ENCODE measurements at places on chromosomes 11 and 22.

DNA sequence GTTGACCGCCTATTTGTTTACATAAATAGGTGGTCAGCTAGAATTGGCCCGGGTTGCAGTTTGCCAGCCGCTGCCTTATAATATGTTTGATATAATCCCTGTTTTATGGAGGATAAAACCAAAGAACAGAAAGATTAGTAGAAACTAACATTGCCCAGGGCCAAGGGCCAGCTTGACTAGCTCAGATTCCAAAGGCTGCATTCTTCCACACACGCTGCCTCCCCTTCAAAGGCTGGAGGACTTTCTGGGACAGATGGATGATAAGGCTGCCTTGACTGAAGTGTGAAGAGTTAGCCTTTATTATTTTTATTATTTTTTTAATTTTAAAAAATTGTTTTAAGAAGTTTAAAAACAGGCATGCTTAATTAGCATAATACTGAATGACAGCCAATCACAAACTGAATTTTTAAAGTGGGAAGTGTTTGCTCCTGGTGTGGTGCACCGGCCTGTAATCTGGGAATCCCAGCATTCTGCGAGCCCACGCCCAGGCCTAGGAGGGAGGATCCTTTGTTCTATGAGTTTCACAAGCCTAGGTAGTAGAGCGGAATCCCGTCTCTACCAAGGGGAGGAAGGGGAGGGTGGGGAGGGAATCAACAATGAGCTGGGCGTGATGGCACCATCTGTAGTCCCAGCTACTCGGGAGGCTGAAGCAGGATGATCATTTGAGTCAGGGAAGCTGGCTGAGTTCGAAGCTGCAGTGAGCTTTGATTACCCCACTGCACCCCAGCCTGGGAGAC, 114.9 kb downstream of the NAV2 start:
- no peak for DNase-seq

DNA sequence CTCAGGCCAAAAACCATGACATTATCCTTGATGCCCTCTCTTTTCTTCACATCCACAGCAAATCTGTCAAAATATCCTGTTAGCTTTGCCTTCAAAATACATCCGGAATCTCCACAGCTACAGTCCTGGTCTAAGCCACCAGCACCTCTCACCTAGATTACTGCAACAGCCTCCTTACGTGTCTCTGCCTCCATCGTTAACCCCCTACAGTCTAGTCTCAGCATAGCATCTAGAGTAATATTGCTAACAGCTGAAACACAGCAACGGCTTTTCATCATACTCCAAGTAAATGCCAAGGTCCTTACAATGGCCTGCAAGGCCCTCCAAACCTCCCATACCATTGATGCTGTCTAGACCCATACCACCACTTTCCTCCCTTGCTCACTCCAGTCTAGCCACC, 4.4 kb downstream of the TSG101 start:
- no peak for DNase-seq

- no peak for DNase-seq
Observed at GRCh38 chr11:9251311-9251710, 13.8 kb downstream of the DENND5A start.

DNA sequence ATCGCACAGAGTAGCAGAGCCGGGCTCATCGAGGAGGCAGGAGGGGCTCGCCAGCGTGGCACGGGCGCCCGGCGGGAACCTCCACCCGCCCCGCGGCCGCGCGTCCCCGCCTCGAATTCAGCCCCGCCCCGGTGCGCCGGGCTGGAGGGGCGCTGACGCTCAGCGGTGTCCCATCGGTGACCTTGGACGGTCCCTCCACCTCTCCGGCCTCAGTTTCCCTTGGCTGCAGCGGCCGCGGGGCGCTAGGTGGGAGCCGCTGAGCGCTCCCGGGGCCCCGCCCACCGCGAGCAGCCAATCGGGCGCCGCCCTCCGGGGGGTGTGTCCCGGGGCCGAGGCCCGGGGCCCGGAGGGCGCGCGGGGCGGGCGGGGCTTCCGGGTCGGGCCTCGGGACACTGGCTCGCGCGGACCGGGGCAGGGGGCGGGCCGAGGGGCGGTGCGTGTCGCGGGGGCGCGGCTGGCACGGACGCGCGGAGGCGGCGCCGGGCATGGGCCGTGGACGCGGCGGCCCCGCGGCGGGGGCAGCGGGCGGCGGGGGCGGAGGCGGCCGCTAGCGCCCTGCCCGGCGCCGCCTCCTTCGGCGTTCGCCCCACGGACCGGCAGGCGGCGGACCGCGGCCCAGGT, at the start of gene PPARA:
PPARA (plus strand) TSS at position 493 of the 621 bp plus-strand sequence. CDS start 47,858 bp downstream, outside the sequence.
- peak; percentile 83 for DNase-seq

GRCh38 chr11:120170741-120171261, 32.9 kb upstream of the TRIM29 start:
- DNase-seq, result no peak

DNA sequence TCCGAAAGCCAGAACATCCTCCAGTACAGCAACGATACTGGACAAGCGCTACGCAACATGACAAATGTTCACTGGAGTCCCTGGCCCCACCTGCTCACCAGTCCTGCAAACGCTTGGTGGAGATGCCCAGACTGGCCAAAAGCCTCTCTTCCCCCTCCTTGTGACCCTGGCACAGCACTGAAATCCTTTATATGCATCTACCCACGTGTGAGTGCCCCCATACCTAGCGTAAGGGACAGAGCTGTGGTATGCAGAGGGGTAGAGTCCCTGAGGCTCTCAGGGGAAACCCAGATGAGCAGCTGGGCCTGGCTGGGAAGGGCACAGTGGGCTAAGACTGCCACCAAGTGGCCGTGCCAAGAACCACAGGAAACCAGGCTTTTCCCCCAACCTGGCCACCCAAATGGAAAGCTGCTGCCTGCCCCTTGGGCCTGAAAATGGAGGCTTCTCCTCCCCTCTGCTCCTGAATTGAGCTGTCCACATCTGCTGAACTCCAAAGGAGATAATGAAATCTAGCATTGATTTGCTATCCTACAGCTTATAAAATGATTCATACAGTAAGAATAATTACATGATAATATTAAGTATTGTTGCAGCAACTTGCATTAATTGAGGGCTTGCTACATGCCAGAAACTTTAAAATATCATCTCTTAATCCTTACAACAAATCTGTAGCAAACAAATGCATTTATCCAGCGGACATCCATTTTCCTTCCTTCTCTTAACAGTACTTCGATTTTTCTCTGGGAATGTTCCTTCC, 24.8 kb upstream of the TTC12 start:
- peak; percentile 45 for DNase-seq

DNA sequence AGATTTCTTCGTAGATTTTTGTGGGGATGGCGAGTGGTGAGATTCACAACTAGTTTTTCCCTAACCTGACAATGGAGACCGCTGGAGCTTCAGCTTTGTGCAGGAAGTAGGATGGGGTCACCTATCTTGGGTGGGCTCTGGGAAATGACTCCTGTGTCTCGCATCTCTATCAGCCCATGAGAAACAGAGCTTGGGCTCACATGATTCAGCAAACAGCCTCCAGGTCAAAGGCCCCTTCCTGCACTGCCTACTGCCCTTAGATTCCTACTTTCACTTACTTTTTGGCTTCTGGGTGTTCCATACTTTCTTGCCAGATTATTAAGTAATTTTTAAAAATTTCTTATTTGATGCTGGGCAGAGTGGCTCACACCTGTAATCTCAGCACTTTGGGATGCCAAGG, 26.3 kb downstream of the C11orf96 start:
- DNase-seq, result no peak

GRCh38 chr22:19941365-19942082, at the start of the genes COMT and TXNRD2:
TSS of gene COMT (plus strand) at chr22:19941772. CDS start at chr22:19962527, 20,755 bp downstream.
TSS of gene TXNRD2 (minus strand) at chr22:19941818. CDS start at chr22:19941803, 15 bp downstream.
- DNase-seq, result peak; percentile 61

GRCh38 chr11:10497371-10498021, 42.4 kb downstream of the AMPD3 start:
- DNase-seq, result no peak

GRCh38 chr22:39233710-39234471, 10.9 kb downstream of the PDGFB start:
- DNase-seq, result no peak

Data from activated effector memory CD4-positive, alpha-beta T cell treated with Interleukin-2 at 50 U/mL for 16 hours (primary cell).